ENCODE measurements at places on chromosomes 12 and 14. TPM values are rescaled to one million over a fixed set of nuclear protein-coding genes. Genes with fewer than 3 reads are reported as not detected.

KRT86 gene
- under 0.01 TPM for total RNA-seq

RALGAPA1 gene
- 39.1 TPM for total RNA-seq

TSPAN19 gene
- not detected for total RNA-seq

MGP gene
- 16.8 TPM for total RNA-seq

SSPN gene
- 9.8 TPM for total RNA-seq

PPM1H gene
- total RNA-seq = 13.4 TPM

ALDH2 gene
- 17.1 TPM for total RNA-seq

GRCh38 chr14:100096656-100097055 lies 31.4 kb downstream of the EVL start:
- no peak overlapping the region for H3K4me3 ChIP-seq
- peaks cover 14% of the 10 kb centered on the region for H3K4me1 ChIP-seq
- peak overlapping the region; percentile 52 for H3K27ac ChIP-seq
- H3K36me3 ChIP-seq = peaks cover 15% of the 10 kb centered on the region
- no peaks in the 10 kb centered on the region for H3K27me3 ChIP-seq
- no peak for DNase-seq

DNA sequence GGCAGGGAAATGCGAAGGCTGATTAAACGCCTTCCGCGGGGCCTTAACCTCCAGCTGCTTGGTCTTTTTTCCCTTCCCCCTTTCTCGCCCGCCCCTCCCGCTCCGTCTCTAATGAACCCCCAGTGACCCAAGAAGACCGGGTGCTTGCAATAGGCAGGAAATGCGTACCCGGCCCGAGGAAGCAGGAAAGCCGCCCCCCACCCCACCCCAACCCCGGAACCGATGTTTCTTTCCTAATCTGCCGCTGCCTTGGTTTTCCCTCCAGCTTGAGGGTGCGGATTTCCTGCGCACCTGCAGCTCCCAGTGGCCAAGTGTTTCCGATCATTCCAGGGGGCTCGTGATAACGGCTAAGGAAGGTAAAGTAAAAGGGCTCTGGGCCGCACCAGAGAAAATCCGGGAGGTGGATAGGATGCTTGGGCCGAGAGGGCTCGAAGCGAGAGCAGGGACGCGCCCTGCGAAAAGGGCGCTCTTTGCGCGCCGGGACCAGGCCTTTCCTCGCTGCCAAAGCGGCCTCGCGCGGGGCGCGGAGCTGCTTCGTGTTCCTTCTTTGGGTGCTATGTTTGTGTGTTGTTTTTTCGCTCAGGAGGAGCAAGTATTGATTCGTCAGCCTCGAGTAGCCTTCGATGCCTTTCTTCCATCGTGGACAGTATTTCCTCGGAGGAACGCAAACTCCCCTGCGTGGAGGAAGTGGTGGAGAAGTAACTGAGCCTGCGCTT lies 983 bp downstream of the MYF6 start:
- H3K27ac ChIP-seq = no peak overlapping the region
- H3K36me3 ChIP-seq = no peaks in the 10 kb centered on the region
- H3K4me1 ChIP-seq = peaks cover 5% of the 10 kb centered on the region
- DNase-seq = peak; percentile 67
- H3K4me3 ChIP-seq = peak overlapping the region; percentile 57
- H3K27me3 ChIP-seq = peaks cover 2% of the 10 kb centered on the region

DNA sequence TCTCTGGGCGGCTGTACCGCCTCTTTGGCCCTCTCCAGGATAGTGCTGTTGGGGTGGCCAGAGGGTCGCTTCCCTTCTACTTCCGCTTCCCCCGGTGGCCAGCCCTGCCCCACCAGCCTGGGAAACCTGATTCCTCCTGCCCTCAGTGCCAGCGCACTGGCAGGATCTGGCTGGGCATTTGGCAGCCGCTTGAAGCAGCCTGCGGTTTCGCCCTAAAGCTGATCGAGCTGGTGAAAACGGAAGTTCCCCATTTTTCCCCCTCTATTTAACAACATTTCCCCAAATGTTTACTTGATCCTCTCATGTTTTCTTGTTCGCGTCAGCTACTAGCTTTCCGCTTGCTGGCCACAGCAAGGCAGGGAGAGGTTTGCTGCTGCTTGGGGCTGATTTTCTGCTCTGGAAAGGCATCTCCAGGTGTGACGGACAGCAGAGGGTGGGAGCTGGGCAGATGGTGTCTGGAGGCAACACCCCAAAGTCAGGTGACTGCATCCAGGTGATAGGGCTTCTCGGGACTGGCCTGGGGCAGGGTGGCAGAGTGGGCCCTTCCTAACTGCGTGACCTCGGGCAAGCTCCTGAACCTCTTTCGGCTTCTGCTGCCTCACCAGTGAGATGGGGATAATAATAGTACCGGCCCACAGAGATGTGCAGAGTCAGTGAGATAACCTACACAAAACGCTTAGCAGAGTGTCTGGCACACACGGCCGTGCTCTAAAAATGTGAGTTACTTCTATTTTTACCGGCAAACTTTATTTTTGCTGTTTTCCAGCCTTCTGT lies 53.1 kb downstream of the TSPAN9 start:
- no peak overlapping the region for H3K4me3 ChIP-seq
- peaks cover 13% of the 10 kb centered on the region for H3K4me1 ChIP-seq
- no peaks in the 10 kb centered on the region for H3K27me3 ChIP-seq
- DNase-seq = peak; percentile 14

- H3K4me3 ChIP-seq = no peak overlapping the region
- no peaks in the 10 kb centered on the region for H3K4me1 ChIP-seq
- H3K27ac ChIP-seq = no peak overlapping the region
- no peaks in the 10 kb centered on the region for H3K36me3 ChIP-seq
- no peak for DNase-seq
- peaks cover 4% of the 10 kb centered on the region for H3K27me3 ChIP-seq
Observed at GRCh38 chr14:105181549-105182295, 610 bp upstream of the NUDT14 start.

- H3K4me3 ChIP-seq = no peak overlapping the region
- H3K4me1 ChIP-seq = no peaks in the 10 kb centered on the region
- no peak overlapping the region for H3K27ac ChIP-seq
- DNase-seq = no peak
- peaks cover 20% of the 10 kb centered on the region for H3K36me3 ChIP-seq
Observed at GRCh38 chr12:125105600-125105999, 40.4 kb downstream of the AACS start.

GRCh38 chr12:61111218-61111617 lies 1149.0 kb upstream of the USP15 start:
- no peak overlapping the region for H3K4me3 ChIP-seq
- no peaks in the 10 kb centered on the region for H3K4me1 ChIP-seq

DNA sequence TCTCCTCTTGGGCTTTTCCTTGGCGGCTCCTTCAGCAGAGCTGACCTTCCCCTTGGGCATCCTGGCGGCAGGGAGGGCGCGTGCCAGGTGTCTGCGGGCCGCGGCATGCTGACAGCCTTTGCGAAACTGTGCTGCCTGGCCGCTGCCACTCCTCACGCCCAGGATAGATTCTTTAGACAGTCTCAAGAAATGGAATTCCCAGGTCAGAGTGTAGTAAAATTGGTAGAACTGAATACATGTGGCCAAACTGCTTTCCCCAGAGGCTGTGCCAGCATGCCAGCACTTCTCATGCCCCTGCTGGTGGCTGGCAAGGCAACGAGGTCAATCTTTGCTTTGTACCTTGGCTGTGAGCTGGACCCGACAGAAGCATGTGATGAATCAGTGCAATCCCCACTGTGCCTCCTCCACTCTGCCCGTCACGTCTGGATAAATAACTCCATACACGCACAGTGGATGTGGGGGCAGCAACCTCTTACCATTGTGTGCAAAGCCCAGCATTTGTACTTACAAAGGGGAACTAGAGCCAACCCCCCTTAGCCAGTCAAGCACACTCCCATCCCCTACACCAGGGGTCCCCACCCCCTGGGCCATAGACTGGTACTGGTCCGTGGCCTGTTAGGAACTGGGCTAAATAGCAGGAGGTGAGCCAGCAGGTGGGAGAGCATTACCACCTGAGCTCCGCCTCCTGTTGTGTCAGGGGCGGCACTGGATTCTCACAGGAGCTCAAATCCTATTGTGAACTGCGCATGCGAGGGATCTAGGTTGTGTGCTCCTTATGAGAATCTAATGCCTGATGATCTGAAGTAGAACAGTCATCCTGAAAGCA lies 90.9 kb downstream of the ACTN1 start:
- DNase-seq = peak; percentile 90
- peaks cover 36% of the 10 kb centered on the region for H3K4me1 ChIP-seq
- peaks cover 98% of the 10 kb centered on the region for H3K36me3 ChIP-seq
- no peaks in the 10 kb centered on the region for H3K27me3 ChIP-seq

- H3K27ac ChIP-seq = no peak overlapping the region
- H3K27me3 ChIP-seq = no peaks in the 10 kb centered on the region
- H3K36me3 ChIP-seq = no peaks in the 10 kb centered on the region
- no peak overlapping the region for H3K4me3 ChIP-seq
- DNase-seq = no peak
Observed at GRCh38 chr12:18492372-18493025, 231.2 kb downstream of the PIK3C2G start.

- H3K27ac ChIP-seq = no peak overlapping the region
- no peaks in the 10 kb centered on the region for H3K27me3 ChIP-seq
- no peaks in the 10 kb centered on the region for H3K4me1 ChIP-seq
- DNase-seq = no peak
- H3K4me3 ChIP-seq = no peak overlapping the region
Observed at GRCh38 chr14:104187931-104188726, 49.7 kb downstream of the KIF26A start.

DNA sequence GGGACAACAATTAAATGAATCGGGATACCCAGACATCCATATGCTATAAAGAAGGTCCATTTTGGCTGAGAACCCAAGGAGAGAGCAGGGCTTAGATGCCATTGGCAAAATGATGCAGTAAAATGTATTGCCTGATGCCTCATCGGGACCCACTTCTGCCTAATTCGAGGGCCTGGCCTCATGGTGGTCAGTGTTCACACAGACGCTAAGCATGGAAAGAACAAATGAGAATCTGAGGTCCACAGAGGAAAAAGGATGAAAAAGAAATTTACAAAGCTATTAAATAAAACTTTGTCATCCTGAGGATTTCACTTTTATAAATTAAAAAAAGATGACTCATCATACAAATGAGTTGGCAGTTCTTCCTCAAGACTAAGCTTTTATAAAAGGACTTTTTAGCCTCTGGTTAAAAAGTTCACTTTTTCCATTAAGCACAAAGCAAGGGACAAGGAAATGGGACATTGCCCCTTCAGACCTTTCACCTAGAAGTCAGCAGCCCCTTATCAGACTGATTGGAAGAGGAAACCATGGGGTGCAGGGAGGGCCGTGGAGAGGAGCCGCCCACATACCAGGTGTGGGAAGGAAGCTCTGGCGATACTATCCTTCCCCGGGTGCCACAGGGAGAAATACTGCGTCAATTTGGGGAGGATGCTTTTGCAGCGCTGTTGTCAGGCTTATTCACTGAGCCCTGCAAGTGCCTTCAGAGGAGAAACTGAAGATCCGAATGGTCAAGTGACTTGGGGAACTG lies 176.0 kb downstream of the EGLN3 start:
- no peak overlapping the region for H3K4me3 ChIP-seq
- no peaks in the 10 kb centered on the region for H3K4me1 ChIP-seq
- H3K27me3 ChIP-seq = no peaks in the 10 kb centered on the region
- DNase-seq = no peak

DNA sequence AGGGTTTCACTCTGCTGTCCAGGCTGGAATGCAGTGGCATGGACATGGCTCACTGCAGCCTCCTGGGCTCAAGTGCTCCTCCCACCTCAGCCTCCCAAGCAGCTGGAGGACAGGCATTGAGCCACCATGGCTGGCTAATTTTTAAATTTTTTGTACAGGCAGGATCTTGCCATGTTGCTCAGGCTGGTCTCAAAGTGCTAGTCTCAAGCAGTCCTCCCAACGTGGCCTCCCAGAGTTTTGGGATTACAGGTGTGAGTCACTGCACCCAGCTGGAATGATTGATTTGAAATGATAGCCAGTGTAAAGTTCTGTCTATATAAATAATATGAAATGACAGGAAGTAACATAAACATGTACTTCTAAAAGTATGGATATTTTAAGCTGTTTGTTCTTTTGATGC lies 172.7 kb downstream of the FUT8 start:
- no peak for DNase-seq
- H3K4me3 ChIP-seq = no peak overlapping the region
- H3K27ac ChIP-seq = no peak overlapping the region
- H3K27me3 ChIP-seq = no peaks in the 10 kb centered on the region
- H3K36me3 ChIP-seq = no peaks in the 10 kb centered on the region

GRCh38 chr12:55065535-55065934 lies 45.8 kb downstream of the NEUROD4 start:
- H3K27me3 ChIP-seq = no peaks in the 10 kb centered on the region
- no peaks in the 10 kb centered on the region for H3K4me1 ChIP-seq
- no peak overlapping the region for H3K27ac ChIP-seq
- DNase-seq = no peak
- H3K4me3 ChIP-seq = no peak overlapping the region

DNA sequence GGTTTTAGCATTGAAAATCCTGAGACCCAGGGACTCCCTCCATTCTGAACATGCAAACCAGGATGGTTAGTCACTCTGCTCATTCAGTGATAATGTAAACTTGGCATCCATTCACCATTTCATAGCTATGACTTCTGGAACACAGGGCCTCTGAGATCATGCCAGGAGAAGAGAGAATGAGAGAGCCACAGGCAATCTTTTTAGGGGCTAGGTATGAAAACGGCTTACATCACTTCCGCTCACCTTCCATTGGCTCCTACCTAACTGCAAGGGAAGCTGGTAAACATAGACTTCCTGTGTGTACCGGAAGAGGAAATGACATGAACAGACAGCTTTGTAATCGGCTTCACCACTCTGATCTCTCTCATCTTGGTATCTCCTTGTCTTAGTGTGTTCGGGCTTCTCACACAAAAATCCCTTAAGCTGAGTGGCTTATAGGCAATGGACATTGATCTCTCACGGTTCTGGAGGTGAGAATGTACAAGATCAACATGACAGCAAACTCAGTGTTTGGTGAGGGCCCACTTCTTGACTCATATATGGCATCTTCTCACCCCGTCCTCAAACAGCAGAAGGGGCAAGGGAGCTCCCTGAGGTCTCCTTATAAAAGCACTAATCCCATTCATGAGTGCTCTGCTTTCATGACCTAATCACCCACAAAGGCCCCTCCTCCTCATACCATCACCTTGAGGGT lies 465.9 kb upstream of the TBX3 start:
- H3K36me3 ChIP-seq = no peaks in the 10 kb centered on the region
- H3K27ac ChIP-seq = peak overlapping the region; percentile 73
- no peaks in the 10 kb centered on the region for H3K27me3 ChIP-seq
- peaks cover 15% of the 10 kb centered on the region for H3K4me1 ChIP-seq
- H3K4me3 ChIP-seq = no peak overlapping the region

GRCh38 chr14:56855891-56856461 lies 45.7 kb upstream of the OTX2 start:
- H3K4me1 ChIP-seq = no peaks in the 10 kb centered on the region
- H3K36me3 ChIP-seq = no peaks in the 10 kb centered on the region
- no peaks in the 10 kb centered on the region for H3K27me3 ChIP-seq
- no peak overlapping the region for H3K27ac ChIP-seq

All from osteoblast (primary cell).